ENCODE measurements at places on chromosomes 4 and X.

DNA sequence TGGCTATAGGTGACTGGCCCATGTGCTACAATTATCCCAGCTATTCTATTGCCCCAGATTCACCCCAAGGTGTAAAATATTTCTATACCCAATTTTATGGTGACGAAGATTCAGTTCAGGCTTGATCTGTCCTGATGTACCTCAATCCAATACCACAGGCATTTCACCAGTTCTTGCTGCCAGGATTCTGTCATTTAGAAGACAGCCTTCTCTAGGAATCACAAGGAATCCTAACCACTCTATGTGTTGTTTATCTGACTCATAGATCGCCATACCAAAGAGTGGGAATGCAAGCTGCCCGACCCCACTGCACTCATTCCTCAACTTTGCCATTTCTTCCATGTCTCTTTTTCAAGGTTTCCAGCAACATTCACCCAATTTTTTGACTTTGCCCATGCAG is 355.0 kb upstream of the EMCN start:
- no peak for DNase-seq

DNA sequence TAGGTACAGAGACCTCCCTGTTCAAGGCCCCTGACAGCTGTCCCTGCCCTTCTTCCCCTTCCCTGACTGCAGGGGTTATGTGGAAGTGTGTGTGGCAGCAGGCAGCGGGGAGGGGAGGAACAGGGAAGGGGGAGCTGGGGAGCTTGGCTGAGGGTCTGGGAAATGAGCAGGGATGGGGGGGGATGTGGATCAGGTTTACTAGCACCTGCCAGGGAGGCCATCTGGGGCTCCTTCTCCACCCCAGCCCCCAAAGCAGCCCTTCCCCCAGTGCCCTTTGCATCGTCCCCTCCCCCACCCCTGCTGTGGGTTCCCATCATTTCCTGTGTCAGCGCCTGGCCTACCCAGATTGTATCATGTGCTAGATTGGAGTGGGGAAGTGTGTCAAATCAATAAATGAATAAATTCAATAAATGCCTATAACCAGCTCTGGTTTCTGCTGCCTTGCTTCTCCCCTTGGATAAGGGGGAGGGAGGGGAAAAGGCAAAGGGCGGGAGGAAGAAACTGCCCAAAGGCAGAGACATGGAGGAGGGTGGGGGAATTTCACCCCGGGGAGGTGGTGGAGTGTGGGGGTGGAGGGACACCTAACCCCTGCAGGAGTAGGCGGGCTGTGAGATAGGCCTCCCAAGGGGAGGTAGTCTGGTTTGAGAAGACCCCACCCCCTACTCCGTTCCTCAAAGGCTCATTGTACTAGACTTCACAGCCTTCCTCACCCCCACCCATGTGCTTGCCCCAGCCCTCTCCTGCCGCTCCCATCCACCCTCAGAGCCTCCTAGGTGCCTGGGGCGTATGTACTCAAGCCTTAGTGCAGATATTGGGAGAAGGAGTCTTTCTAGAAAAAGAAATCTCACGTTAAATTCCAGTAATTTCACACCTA is 3.2 kb downstream of the CXorf65 start:
- DNase-seq = no peak

GRCh38 chr4:1819284-1819683 is 26.2 kb downstream of the FGFR3 start:
- DNase-seq = no peak

GRCh38 chr4:94880956-94881355 is 123.2 kb downstream of the BMPR1B start:
- no peak for DNase-seq

DNA sequence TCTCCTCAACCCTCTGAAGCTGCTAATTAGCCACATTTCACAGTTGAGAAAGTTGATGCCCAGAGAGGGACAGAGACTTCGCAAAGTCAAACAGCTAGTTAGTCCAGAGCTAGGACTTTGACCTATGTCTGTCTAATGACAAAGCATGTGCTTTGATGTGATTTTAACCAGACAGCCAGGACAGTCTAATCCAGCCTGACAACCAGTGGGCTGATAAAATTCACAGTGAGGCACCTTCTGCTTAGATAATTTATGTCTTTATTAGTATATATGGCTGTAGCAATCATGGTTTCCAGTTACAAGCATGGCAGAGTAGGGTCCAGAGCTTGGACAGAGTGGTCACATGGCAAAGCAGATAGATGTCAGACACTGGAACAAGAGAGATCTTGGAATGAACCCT is 133.6 kb upstream of the C1QTNF7 start:
- DNase-seq = no peak

- no peak for DNase-seq
Measured at GRCh38 chr4:1471443-1472147, 65.4 kb upstream of the NKX1-1 start.

GRCh38 chr4:156497486-156497885 is 474.1 kb downstream of the PDGFC start:
- DNase-seq = no peak

DNA sequence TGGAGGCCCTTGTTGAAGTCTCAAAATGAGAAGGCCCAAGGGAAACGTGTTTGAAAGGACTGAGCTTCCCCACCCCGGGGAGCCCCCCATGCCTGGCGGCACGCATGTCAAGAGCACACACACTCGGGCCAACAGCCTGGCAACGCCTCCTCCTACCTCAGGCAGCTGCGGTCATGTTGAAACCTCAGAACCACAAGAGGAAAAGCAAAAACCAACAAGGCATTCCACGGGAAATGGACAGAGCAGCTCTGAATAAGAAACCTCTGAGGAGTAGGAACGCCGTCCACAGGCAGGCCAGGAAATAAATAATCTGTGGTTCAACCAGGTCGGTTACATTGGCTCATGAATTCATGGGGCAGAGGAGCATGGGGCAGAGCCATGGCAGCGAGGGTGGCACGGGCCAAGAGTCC is 95.7 kb upstream of the AFAP1 start:
- DNase-seq = no peak

GRCh38 chrX:499870-500364 is 113.2 kb upstream of the PPP2R3B start:
- no peak for DNase-seq

- no peak for DNase-seq
Measured at GRCh38 chr4:173524218-173525117, 5.6 kb downstream of the HAND2 start.

DNA sequence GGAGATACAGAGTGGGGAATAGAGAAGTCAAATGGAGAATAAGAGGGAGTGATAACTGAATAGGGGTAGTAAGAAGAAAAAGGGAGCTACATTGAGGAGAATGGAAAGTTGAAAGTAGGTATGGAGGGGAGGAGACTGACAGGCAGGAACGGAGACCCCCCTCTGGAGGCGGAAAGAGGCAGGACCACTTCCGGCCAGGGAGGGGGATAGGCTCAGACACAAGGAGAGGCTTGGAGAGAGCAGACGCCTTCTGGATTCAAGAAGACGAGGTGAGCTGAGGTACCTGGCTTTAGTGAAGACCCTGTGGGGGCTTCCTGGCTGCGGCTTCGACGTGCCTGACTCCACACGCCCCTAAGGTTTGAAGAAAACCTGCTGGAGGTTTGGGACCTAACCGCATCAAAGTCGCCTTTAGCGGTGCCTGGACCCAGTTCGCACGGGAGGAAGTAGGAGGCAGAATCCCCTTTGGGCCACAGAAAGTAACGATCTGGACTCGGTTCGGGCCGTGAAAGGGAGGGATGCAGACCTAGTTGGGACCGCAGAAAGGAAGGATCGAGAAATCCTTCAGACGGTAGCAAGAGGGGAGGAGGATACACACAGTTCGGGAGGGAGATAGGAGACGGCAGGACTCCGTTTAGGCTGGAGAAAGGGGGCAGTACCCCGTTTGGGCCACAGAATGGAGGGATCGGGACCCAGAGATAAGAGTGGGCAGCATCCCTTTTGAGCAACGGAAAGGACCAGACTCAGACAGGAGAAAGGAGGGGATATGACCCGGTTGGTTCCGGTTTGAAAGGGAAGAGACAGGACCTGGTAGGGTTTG is at the start of gene TRO:
TRO (plus strand) TSS at position 215 of the 817 bp plus-strand sequence. CDS start 1,423 bp downstream, outside the sequence.
- DNase-seq = no peak

GRCh38 chr4:113603911-113604310 is 157.6 kb downstream of the CAMK2D start:
- DNase-seq = no peak

- no peak for DNase-seq
Measured at GRCh38 chr4:42306221-42307109, 90.8 kb upstream of the SHISA3 start.
